Fibroblast of the aortic adventitia (primary cell): ENCODE measurements at places on chromosomes 7 and 10. TPM values are rescaled to one million over a fixed set of nuclear protein-coding genes. Genes with fewer than 3 reads are reported as not detected.

NKX1-2 gene
- total RNA-seq = not detected in 2 replicates

USP54 gene
- total RNA-seq = 10.4 and 14.8 TPM in 2 replicates

CYP26A1 gene
- total RNA-seq = not detected in 2 replicates

CFAP70 gene
- 1.4 and 6.1 TPM in 2 replicates for total RNA-seq

SLC16A9 gene
- 0.25 and 1.5 TPM in 2 replicates for total RNA-seq

UPK3B gene
- total RNA-seq = 0.16 and 0.18 TPM in 2 replicates

GHRHR gene
- total RNA-seq = not detected in 2 replicates
